Left kidney (tissue), 8 donors: ENCODE measurements at places on chromosomes 1 and 21. TPM values are rescaled to one million over a fixed set of nuclear protein-coding genes. Genes with fewer than 3 reads are reported as not detected.
A peak's percentile ranks its signal among the peaks of the same experiment; 100 is the strongest.

The SERPINC1 gene
- 0.28 TPM for polyA plus RNA-seq

The FCAMR gene
- 7.7 TPM for polyA plus RNA-seq

The IFNAR2 gene
- 24.8 TPM for polyA plus RNA-seq

The OR2L3 gene
- polyA plus RNA-seq = not detected

The OR2T29 gene
- not detected for polyA plus RNA-seq

The C1orf56 gene
- 10.0 TPM for polyA plus RNA-seq

The CD53 gene
- polyA plus RNA-seq = 5.6 TPM

The SMYD3 gene
- polyA plus RNA-seq = 25.2 TPM

DNA sequence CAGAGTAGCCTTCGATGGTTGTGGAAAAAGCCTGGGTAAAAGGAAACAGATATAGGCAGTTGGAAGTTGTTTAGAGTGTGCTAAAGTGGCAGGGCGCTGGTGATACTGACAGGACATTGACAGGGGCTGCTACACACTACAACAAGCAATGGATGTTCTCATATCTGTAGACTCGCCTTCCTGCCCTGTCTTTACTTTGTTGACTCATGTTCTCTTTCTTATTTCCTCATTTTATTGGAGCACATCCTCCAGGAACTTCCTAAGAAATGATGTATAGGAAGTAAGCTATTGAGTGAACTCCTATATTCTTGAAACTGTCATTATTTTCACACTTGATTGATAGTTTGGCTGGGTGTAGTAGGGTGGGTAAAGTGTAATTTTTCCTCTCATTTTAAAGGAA, 51.0 kb downstream of the C4BPA start:
- DNase-seq = no peak

DNA sequence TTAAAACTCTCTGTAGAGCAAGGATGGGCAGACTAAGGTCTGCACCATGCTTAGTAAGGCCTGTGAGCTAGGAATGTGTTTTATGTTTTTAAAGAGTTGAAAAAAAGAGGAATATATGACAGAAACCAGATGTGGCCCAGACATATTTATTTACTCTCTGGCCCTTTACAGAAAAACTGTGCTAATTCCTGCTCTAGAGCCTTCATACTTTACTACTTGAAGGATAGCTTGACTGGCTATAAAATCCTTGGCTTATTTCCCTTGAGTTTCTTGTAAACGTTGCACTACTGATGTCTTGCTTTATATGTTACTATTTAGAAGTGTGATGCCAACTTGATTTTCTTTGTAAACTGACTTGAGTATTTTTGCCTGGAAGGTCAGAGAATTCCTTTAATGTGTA, 33.5 kb downstream of the CTBS start:
- peak; percentile 27 for DNase-seq

DNA sequence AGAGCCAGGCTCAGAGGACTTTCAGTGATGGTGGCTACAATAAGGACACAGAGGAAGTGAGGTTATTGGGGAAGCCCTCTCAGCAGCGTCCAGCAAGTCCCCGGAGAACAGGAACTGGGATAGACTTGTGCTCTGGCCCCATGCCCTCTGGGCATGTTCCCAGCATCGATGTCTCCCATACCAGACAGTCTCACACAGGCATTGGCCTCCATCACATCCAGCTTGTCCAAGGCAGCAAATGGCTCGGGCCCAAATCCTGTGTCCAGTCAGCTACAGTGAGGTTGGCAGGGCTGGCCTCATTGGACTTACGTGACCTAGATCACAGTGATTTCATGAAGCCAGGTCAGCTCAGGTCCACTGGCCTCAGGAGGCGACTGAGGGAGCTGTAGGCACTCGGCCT, 19.6 kb upstream of the TMEM54 start:
- no peak for DNase-seq
